ENCODE measurements at places on chromosomes 5 and 9.

DNA sequence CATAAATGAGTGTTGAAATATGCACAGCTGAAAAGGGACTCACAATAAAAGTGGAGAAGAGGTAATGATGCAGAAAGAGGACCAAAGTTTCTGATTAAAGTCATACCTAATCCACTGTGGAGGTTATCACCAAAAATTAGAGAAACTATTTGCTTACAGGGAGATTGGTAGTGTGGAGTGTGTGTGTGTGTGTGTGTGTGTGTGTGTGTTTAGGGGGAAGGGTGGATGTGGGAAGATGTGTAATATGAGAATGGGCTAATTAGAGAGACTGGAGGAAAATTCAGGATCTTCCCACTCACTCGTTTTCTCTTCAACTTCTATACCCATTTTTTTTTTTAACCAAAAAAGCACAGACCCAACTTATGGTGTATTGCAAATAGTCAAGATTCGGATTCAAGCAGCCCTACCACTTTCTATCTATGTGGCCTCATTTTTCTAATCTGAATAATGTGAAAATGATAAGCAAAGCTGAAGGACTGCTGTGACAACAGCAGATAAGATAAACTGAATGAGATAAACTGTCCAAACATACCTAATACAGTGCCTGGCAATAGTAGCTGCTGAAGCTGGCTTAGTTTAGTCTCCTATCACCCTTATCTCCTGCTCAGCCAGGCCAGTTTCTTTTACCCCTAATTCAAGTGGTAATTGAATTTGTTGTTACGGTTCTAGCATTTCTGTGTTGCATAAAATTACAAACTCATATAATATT, 501.1 kb downstream of the KDM4C start:
- DNase-seq = no peak

DNA sequence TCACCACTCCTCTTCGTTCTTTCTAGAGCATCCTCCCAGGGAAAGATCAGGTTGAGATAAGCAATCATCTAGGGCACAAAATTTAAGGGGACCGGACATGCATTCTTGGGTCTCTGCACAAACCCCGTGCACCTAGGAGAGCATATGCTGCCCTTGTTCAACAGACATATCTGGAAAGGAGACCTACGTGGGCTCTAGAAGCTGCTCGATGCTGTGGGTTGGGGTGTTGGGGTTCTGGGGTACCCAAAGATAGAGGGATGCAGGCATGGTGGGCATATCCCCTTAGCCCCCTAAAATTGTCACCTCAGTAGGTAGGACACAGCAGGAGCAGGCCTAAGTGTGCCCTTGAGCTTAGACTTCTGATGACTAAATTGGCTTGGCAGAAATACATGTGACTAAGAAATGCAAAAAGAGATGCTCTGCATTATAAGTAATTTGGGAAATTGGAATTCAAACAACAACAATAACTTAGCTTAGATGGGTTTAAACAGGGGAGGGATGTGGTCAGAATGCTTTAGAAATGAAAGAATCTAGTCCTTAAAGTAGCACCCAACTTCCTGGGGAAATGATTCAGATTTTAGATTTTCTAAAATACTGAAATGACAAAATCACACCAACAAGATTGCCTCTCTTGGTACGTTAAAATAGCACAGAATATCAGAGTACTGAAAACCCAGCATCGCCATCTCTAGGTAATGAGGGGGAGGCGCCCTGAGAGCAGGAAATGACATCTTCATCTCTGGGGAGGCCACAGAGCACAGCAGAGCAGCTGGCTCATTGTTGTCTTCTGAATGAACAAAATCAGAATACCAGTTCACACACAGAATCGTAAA, 172.3 kb downstream of the GNA14 start:
- DNase-seq = peak; percentile 60

GRCh38 chr9:31168161-31168560, 1216.3 kb upstream of the ACO1 start:
- no peak for DNase-seq

- DNase-seq = no peak
Measured at GRCh38 chr5:1666812-1667588, 132.6 kb downstream of the MRPL36 start.

GRCh38 chr9:89686126-89686525, 81.3 kb downstream of the GADD45G start:
- DNase-seq = no peak

DNA sequence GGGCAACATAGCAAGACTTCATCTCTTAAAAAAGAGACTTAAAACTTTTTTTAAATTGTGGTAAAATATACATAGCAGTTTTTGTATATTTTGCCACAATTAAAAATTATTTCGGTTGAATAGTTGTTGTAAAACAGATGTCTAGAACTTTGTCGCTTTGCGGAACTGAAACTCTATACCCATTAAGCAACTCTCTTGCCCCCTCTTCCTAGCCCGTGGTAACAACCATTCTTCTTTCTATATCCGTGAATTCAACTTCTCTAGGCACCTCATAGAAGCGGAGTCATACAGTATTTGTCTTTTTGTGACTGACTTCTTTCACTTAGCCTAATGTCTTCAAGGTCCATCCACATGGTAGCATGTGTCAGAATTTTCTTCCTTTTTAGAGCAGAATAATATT, 43.3 kb downstream of the SPARC start:
- DNase-seq = no peak

- no peak for DNase-seq
Measured at GRCh38 chr5:169244812-169245211, 56.1 kb downstream of the SLIT3 start.

- no peak for DNase-seq
Measured at GRCh38 chr5:124790301-124790894, 44.0 kb upstream of the ZNF608 start.

All from ELR (cell line).